Activated T-cell treated with anti-CD3 and anti-CD28 coated beads for 24 hours (primary cell): ENCODE measurements at places on chromosomes 11 and 22.

DNA sequence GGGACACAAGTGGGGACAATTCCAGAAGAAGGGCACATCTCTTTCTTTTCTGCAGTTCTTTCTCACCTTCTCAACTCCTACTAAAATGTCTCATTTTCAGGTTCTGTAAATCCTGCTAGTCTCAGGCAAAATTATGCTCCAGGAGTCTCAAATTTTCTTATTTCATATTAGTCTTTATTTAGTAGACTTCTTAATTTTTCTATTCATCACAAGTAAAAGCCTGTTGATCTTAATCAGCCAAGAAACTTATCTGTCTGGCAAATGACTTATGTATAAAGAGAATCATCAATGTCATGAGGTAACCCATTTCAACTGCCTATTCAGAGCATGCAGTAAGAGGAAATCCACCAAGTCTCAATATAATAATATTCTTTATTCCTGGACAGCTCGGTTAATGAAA, at the start of gene MS4A2:
Gene MS4A2, plus strand, starts transcription at position 301 of the 400 bp plus-strand sequence. CDS start 102 bp downstream, outside the sequence.
- no peak for DNase-seq

DNA sequence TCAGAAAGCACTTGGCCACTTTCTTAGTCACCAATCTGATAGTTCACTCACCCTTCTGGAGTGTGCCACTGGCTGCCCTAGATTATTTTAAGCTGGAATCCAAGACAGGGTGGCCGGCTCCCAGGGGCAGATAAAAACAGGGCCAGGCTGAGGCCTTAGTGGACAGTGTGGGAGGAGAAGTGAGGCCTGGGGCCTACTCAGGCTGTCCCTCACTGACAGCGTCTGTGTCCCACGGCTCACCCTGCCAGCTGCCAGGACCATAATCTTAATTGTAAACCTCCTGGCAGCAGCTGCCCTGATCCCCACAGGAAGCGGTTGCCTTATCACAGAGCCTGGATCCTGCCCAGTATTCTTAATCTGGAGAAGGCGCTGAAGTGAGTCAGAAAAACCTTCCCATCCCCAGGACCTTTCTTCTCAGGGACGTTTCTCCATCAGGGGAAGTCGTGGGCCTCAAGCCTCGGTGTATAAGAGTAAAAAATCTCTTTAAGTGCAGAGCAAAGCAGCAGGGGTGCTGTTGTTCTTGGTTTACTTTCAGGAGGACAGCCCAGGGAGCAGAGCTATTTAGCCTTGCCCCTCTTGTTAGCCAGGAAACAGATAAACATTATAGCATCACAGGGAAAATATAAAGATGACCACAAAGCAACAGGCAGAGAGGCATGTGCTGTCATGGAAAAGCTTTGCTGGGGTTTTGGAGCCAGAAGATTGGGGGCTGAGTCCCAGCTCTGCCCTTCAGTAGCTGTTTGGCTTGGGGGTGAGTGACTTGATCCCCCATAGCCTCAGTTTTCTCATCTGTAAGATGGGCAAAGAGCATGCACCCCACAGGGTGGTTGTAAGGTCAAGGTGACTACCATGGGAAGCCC, 39.6 kb downstream of the TSPAN18 start:
- no peak for DNase-seq

DNA sequence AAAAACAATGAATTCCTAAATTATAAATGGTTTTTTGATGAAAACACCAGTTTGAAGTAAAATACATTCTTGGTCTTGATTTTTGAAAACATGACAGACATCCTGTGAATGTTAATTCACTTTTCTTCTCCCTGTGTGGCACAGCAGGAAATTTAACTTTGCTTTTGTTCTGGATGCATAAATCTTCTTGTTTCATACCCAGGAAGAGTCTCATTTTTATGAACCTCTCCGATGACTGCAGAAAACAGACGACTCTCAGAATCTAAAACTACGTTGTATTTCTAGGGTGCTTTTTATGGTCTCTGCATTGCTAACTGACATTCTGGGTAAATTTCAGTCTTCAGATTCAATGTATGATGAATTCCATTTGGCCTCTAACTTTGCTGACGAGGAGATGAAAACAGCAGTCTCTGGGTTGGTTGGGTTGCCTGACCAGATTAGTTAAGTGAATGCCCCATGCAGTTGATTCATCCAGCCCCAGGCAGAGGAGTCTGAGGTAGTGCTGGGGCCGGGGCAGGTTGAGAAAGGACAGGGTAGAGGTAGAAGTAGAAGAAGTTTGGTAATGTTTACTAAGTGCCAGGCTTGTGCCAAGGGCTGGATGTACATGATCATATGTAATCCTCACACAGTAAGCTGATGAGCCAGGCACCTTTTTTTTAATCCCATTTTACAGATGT, 20.1 kb downstream of the TCP11L1 start:
- no peak for DNase-seq

- no peak for DNase-seq
Measured at GRCh38 chr11:19193916-19194315, 7.9 kb downstream of the CSRP3 start.

DNA sequence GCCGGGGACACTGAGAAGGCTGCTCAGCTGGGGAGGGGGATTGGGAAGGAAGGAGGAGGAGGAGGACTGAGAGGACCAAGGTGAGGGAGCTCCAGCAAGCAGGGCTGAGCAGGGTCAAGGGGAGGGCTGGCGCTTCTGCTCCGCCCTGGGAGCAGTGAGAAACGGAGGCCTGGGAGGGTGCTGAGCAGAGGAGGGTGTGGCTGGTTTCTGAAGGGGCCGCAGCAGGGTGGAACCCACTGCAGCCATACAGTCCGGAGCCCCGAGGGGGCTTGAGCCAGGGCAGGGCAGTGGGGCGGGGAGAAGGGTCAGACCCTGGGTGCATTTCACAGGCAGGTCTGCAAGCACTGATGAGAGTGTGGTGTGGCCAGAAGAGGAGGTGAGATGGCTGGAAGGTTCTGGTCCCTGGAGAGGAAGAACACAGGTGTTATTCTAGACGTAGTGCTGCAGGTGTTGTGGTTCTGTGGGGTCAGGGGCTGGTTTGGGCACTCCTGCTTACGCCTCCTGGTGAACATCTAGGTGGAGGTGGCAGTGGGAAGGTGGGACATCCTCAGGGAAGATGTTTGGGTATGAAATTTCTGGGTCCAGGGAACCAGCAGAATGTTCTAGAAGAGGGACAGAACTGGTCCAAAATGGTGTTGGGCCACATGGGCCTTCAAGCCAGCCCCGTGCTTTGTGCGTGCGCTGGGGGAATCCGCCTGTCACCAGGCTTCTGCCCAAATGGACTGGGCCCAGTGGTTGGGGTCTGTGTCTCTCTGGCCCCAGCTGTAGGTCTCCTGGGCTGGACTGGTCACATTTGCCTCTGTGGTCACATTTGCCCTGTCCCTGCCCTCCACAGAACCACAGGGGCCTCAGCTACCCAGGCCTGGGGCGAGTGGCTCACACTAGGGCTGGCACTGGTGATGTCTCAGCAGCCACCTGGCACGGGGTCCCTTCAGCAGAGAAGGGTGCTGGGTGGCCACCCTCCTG, 714.7 kb downstream of the BRD1 start:
- no peak for DNase-seq

DNA sequence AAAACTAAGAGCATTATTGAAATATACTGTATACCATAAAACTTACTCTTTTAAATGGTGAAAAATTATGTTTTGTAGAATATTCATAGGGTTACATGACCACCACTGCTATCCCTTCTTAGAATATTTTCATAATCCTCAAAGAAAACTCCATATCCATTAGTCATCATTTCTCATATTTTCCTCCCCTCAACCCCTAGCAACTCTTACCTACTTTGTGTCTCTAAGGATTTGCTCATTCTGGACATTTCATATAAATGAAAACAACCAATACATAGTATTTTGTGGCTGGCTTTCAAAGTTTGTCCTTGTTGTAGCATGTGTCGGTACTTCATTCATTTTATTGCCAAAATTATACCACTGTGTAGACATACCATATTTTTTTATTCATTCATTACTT, 863.8 kb downstream of the KCNA4 start:
- no peak for DNase-seq

DNA sequence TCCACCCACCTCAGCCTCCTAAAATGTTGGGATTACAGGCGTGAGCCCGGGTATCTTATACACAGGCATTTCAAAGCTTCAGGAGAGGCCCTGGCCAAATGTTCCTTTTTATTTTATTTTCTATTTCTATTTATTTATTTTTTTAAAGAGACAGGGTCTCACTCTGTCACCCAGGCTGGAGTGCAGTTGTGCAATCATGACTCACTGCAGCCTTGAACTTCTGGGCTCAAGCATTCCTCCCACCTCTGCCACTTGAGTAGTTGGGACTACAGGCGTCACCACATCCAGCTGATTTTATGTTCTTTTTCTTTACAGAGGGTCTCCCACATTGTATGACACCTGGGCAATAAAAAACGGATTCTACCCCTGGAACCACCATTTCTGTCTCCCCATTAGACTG, 71.2 kb downstream of the FBXO7 start:
- DNase-seq = no peak

GRCh38 chr11:121300313-121300971, 7.9 kb downstream of the SC5D start:
- DNase-seq = no peak

- DNase-seq = no peak
Measured at GRCh38 chr11:88335284-88335683, 2.3 kb downstream of the CTSC start.

DNA sequence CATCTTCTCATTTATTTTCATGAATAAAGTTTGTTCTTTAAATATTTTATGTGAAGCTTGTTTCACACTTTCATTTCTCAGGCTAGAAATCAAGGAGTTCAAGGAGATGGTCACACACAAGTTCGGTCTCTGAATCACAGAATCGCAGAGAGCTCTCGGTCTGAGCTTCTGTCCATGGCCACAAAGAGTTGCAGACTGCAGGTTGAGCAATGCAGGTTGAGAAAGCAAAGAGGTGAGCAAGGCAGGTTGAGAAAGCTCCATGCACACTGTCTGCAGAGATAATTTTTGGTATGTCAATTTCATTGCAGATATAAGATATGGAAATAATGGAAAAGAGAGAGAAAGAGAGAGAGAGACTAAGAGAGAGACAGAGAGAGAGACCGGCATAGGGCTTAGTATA, 32.9 kb upstream of the VWA5A start:
- no peak for DNase-seq

- no peak for DNase-seq
Measured at GRCh38 chr22:45271667-45272201, 13.0 kb upstream of the UPK3A start.

DNA sequence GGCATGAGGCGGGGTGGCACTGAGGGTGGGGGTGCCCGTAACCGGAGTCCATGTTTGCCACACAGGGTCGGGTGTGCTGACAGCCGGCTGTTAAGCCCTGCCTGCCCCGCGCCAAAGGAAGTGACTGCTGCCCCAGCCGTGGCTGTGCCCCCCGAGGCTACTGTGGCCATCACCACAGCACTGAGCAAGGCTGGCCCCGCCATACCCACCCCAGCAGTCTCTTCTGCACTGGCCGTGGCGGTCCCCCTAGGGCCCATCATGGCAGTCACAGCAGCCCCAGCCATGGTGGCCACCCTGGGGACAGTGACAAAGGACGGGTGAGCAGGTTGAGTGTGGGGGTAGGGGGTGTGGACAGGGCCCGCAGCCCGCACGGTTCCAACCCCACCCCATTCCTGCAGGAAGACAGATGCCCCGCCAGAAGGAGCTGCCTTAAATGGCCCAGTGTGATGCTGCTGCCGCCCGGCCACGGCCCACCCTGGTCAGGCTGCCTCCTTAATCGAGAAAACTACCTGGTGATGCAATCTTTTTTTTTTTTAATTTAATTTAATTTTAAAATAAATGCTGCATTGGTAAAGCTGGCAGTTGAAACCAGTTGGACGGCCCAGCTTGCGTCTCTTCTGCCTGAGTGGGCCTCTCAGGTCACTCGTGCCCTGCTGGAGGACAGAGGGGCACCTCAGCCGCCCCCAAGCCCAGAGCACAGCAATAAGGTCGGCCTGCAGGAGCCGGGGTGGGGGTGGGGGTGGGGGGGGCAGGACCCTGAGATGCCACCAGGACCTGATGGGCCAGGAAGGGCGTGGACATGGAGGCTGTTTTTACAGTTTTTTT, 30.8 kb downstream of the SBF1 start:
- no peak for DNase-seq

DNA sequence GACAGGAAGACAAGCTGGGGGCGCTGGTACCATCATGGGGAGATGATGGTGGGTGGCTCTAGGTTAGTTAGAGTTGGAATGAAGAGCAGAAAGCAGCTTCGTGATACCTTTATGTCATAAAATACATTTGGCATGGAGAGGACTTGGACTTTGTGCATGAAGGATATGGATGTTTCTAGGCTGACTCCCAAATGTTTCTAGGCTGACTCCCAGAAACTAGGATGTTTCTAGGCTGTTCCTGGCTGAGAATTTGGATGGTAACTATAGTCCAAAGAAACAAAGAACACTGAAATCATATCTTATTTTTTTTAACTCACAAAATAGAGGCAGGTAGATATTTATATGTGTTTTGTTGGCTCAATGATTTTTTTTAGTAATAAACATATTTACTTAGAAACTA, 89.4 kb upstream of the VPREB1 start:
- DNase-seq = no peak

- DNase-seq = no peak
Measured at GRCh38 chr11:60343094-60343704, 16.1 kb downstream of the MS4A6E start.
